ENCODE measurements at places on chromosomes 16 and 17. TPM values are rescaled to one million over a fixed set of nuclear protein-coding genes. Genes with fewer than 3 reads are reported as not detected.

DNA sequence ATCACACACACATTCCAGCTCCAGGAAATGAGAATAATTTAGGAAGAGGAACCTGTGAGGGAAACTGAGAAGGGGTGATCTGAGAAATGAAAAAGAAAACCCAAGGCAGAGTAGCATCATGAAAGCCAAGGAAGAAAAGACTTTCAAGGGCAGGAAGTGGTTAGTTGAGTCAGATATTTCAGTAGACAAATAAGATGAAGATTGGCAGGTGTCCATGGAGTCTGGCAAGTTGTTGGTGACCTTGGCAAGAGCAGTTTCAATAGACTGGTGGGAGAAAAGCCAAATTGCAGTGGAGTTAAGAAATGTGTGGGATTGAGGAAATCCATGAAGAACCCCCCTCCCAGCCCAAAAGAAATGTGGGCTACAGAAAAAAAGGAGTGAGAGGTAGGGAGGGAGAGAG is 10.7 kb downstream of the GNAO1 start:
- no peaks in the 10 kb centered on the region for H3K36me3 ChIP-seq
- no peak overlapping the region for H3K4me3 ChIP-seq
- no peaks in the 10 kb centered on the region for H3K27me3 ChIP-seq
- no peaks in the 10 kb centered on the region for H3K4me1 ChIP-seq
- no peak overlapping the region for H3K27ac ChIP-seq

Gene TNFRSF17
- total RNA-seq, result not detected

DNA sequence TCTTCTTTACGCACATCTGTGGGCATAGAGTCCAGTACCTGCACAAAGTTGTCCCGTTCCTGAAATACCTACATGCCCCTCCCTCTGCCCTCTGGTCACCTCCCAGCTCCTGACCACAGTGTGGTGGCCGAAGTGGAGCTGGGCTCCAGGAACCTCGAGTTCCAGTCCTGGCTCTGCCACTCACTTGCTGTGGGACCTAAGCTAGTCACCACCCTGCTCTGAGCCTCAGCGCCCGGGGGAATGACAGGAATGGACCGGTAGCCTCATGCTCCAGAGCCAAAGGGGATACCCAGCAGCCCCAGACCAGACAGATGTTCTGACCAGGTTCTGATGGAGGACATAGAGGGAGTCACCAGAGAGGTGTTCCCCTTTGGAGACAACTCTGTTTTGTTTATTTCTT is 26.7 kb upstream of the ITGA3 start:
- no peak overlapping the region for H3K4me3 ChIP-seq
- H3K36me3 ChIP-seq, result no peaks in the 10 kb centered on the region
- H3K27ac ChIP-seq, result peak overlapping the region; percentile 64
- H3K27me3 ChIP-seq, result no peaks in the 10 kb centered on the region

GRCh38 chr16:56368545-56368944 is 56.8 kb downstream of the AMFR start:
- no peaks in the 10 kb centered on the region for H3K27me3 ChIP-seq
- DNase-seq, result no peak

- H3K36me3 ChIP-seq, result peaks cover 14% of the 10 kb centered on the region
- H3K4me1 ChIP-seq, result no peaks in the 10 kb centered on the region
- H3K4me3 ChIP-seq, result peak overlapping the region; percentile 78
- no peak for DNase-seq
- no peaks in the 10 kb centered on the region for H3K27me3 ChIP-seq
- peak overlapping the region; percentile 98 for H3K27ac ChIP-seq
Measured at GRCh38 chr17:1490643-1491442, 1.6 kb downstream of the MYO1C start.

Gene HS3ST3B1
- total RNA-seq, result 1.0 TPM

GRCh38 chr16:77574867-77575624 is 140.2 kb upstream of the ADAMTS18 start:
- DNase-seq, result no peak
- H3K27ac ChIP-seq, result no peak overlapping the region
- H3K4me3 ChIP-seq, result no peak overlapping the region
- H3K27me3 ChIP-seq, result no peaks in the 10 kb centered on the region
- no peaks in the 10 kb centered on the region for H3K4me1 ChIP-seq

DNA sequence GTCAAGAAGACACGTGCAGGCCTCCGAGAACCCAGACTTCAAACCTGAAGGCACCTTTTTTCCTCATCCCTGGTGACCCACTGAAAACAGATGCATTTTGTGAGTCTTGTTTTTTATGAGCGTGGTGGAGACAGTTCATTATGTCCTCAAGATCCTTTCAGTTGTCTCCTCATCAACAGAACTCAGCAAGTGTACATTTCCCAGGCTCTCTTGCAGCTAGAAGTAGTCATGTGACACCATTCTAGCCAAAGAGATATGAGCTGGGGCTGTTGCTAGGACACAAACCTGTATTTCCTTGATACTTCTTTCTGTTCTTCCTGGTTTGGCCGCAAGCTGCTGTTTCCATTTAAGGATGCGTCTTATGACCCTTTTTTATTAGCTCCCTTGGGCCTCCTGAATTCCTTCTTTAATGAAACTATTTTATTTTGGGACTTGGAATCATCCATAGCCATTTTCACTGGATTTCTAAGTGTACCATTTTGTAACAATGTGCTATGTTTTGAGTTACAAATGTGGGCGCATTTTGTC is 135.7 kb upstream of the FOXF1 start:
- H3K27ac ChIP-seq, result no peak overlapping the region
- no peak overlapping the region for H3K4me3 ChIP-seq
- H3K27me3 ChIP-seq, result no peaks in the 10 kb centered on the region
- H3K36me3 ChIP-seq, result no peaks in the 10 kb centered on the region
- no peak for DNase-seq

Gene CCT6B
- total RNA-seq, result 3.1 TPM

All from tibial nerve (tissue), 4 donors.